Activated CD4-positive, alpha-beta T cell treated with anti-CD3 and anti-CD28 coated beads for 4 hours (primary cell): ENCODE measurements at places on chromosomes 13 and 19.

- DNase-seq = no peak
Observed at GRCh38 chr19:39759457-39760184, 19.0 kb upstream of the LEUTX start.

DNA sequence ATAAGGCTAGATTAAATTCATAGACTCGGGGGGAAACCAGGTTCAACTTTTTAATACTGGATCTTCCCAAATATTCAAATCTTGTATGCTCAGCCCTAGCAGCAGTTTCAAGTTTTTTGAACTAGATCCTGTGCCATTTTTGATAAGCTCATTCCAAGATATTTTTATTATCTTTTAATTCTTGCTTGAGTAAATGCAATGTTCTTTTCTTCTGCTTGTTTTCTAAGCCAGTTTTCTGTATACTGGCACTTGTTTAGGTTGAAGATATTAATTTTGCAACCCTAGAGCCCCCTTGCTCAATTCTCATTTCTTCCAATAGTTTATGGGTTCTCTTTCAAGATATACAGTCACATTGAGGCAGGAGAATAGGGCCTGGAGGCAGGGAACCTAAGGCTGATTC, 13.1 kb upstream of the PNMA8C start:
- no peak for DNase-seq

DNA sequence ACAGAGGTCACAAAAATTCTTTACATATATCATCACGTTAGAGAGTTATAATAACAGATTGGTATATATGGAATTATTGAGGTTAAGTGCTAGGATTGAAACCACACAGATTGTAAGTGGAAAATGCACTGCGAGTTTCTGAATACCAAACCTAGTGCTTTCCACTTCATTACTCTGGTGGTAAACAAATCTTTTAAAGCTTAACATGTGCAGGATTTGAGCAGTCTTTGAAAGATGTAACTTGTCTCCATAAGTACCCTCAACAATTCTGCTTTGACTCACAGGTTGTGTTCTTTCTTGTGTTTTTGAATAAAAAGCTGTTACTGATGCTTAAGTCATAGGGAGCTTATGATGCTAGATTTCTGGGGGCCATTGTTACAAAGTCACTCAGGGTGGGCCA, 314.7 kb upstream of the DACH1 start:
- DNase-seq = no peak

GRCh38 chr13:56752636-56753035, 388.1 kb upstream of the PRR20A start:
- DNase-seq = no peak

DNA sequence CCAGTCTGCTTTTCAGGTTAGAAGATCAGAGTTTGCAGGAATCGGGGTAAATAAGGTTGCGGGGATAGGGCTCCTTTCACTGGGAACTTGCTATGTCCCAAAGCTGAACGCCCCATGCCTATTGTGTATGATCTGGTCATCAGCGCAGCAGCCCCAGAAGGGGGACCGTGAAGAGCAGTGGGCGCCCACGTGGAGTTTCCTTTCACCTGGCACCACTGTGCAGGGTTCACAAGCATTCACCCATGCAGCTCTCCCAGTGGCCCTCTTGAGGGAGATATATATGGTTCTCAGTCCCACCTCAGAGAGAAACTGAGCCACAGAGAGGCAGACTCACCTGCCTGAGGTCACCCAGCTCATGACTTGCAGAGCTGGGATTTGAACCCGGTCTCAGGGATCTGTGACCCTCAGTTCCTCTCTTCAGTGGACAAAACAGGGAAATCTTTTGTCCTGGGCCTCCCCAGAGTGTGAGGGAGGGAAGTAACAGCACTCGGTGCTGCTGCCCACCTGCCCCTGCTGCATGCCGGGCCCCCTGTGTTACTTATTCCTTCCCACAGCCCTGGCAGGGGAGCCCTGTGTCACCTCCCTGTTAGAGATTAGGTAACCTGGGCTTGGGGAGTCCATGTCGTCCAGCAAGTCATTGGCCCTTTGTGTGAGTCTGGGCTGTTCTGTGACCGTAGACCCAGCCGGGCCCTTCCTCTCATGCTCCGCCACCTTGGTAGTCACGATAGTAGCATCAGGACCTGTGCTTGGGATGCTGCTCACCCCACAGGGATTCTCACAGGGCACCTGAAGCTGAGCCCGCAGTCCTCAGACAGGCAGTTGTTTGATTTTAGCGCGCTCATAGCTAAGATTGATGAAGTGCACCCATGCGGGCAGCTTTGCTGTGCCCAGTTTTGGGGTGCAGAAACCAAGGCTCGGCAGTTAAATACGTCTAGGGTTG, 27.9 kb downstream of the PPP5C start:
- DNase-seq = no peak

- DNase-seq = no peak
Observed at GRCh38 chr19:5784581-5785147, at the start of gene PRR22. Gene PRR22 (minus strand): TSS chr19:5784746. CDS start chr19:5784660, 86 bp downstream.

- DNase-seq = no peak
Observed at GRCh38 chr13:18961383-18962117, 220.1 kb downstream of the TUBA3C start.

GRCh38 chr13:98265692-98266551, 88.9 kb upstream of the RNF113B start:
- DNase-seq = no peak

DNA sequence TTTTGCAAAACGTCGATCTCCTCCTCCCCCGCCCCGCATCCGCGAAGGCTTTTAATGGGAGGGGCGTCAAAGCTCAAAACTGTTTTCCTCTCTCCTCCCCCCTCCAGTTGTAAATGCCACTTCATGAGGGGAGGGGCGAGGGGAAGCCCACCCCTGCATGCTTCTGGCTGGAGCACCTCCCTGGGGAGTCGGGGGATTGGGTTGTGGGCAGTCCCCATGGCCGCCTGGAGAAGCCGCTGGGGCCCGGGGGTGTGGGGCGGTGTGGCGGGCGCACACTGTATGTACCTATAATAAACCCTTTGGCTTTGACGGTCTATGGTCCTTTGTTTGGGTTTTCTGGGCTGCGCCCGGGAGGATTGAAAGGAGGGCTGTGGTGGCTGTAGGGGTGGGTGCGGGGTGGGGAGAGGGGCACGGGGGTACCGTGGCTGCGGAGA, 505 bp upstream of the SHKBP1 start:
- DNase-seq = peak; percentile 19

- no peak for DNase-seq
Observed at GRCh38 chr19:10256551-10256950, 4.5 kb downstream of the MRPL4 start.

DNA sequence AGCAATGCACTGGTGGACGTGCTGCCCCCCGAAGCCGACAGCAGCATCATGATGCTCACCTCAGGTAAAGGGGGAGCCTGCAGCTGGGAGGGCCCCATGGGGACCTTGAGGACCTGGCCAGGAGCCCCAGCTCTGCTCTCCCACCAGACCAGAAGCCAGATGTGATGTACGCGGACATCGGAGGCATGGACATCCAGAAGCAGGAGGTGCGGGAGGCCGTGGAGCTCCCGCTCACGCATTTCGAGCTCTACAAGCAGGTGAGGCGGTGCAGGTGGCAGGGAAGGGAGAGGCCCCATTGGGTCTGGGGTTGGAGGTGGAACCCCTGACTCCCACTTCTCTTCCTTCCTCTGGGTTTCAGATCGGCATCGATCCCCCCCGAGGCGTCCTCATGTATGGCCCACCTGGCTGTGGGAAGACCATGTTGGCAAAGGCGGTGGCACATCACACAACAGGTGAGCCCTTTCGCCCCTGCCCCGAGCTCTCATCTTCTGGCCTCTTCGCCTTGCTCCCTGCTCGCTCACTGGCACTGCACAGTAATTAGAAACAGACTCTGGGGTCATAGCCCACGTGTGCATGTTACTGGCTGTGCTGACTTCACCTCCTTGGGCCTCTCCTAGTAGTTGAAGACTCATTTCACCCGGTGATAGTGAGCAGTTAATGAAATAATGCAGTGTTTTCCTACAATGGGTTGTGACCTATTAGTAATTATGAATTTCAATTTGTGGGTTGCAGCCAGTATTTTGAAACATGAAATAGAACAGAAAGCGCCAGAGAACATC, 3.6 kb downstream of the PSMC4 start:
- no peak for DNase-seq

- DNase-seq = no peak
Observed at GRCh38 chr13:104837756-104838155, 1697.7 kb downstream of the EFNB2 start.

DNA sequence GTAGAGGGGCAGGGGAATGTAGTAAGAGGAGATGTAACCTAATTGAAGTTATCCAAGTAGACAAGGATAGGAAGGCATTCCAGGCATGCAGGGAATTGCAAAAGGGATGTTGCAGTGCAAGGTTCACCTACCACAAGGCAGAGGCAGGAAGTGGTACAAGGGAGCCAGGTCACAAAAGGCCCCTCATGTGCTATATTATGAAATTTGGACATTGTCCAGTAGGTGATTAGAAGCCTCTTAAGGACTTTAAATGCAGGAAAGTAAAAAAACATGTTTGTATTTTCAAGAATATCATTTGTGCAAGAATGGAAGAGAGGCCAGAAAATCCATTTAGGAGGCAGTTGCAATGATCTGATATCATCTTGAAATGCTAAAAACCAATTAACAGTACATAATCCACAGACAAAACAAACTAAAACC, 111.4 kb downstream of the FRY start:
- no peak for DNase-seq

GRCh38 chr19:43581467-43581866, 5.9 kb downstream of the PINLYP start:
- no peak for DNase-seq

GRCh38 chr13:32430018-32430747, 2.3 kb upstream of the N4BP2L1 start:
- no peak for DNase-seq

DNA sequence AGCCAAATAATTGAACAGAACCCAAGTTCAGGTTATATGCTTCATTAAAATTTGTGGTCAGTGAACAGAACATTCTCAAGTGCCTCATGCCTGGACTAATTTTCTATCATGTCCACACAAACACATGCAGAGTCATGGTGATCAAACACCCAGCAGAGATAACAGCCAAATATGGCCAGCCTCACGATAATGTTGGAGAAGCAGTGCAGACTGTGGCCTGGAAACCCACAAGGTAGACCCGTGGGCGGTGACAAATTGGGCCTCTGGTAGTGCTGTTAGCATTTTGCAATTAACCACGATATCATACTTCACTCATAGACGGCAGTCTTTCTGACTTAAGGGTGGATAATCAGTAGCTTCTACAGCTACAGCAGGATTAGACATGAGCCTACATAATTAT, 35.0 kb upstream of the VWA8 start:
- no peak for DNase-seq
